Ammon's horn (tissue), 1 donor: ENCODE measurements at places on chromosomes 7 and 10.
A peak's percentile ranks its signal among the peaks of the same experiment; 100 is the strongest.

GRCh38 chr7:1514407-1514806 lies 10.2 kb upstream of the INTS1 start:
- no peak for DNase-seq

- peak; percentile 81 for DNase-seq
Measured at GRCh38 chr10:103759100-103759781, 96.1 kb downstream of the SH3PXD2A start.

DNA sequence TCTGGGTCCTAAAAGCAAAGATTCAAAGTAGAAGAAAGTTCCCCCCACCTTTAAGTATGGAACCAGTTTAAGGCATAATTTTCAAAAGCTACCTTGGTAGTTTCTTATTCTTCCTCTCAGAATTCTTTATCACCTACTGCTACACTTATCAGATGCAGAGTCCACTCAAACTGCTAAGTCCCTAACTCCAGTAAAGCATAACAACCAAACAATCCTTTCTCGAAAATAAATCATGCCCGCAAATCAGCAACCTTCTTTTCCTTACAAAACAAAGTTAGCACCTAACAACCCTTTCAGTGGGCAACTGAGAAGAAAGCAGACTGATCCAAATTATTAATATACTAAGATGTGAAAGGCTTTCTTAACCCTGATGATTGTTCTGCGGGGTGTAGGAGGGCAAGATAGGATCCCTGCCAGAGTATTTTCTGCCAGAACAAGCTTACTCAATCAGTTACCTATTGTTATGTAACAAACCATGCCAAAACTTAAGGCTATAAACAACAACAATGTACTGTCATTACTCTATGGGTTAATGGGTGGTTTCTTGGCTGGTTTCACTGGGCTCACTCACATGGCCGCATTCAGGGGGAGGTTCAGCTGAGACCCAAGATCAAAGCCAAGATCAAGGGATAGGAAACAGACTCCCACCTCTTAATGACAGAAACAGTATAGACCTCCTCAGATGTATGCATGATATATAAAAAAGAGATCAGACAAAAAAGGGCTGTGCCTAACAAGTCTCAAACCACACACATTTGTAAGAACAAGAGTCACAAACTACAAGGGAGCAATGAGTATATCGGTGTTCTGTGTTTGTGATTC lies 42.0 kb downstream of the CCDC6 start:
- no peak for DNase-seq

DNA sequence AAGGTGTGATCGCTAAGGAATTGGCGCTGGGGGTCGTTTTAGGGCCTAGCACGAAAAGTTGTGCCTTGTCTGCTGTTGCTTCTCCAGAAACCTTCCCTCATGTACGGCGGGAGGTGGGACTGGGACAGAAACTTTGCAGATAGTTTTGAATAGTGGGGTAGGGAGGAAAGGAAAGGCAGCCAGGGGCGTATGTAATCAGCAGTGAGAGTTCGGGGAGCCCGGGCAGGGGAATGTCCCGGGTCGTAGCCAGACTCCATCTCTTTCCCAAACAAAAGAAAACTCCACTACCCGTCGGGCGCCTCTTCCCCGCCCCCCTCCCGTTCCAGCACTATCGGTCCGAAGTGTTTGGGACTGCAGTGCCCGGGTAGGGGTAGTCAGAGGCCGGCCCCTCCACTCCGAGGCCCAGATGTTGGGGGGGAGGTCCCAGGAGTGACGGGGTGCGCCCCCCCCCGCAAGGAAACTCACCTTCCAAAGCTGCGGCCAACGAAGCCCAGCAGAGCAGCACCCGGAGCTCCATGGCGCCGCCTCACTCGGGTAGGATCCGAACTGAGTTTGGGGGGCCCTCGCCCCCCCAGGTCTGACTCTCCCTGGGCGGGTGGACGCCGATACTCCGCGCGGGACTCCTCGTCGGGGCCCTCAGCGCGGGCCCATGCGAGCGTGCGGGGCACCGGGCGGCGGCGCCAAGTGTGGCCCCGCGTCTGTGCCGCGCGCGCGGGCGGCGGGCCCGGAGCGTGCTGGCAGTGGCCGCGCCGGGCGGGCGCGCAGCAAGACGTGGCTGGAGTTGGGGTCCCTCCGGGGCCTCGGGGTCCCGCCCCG lies 601 bp downstream of the EPHB4 start:
- DNase-seq = no peak

- no peak for DNase-seq
Measured at GRCh38 chr10:21020545-21020944, 123.4 kb upstream of the NEBL start.

DNA sequence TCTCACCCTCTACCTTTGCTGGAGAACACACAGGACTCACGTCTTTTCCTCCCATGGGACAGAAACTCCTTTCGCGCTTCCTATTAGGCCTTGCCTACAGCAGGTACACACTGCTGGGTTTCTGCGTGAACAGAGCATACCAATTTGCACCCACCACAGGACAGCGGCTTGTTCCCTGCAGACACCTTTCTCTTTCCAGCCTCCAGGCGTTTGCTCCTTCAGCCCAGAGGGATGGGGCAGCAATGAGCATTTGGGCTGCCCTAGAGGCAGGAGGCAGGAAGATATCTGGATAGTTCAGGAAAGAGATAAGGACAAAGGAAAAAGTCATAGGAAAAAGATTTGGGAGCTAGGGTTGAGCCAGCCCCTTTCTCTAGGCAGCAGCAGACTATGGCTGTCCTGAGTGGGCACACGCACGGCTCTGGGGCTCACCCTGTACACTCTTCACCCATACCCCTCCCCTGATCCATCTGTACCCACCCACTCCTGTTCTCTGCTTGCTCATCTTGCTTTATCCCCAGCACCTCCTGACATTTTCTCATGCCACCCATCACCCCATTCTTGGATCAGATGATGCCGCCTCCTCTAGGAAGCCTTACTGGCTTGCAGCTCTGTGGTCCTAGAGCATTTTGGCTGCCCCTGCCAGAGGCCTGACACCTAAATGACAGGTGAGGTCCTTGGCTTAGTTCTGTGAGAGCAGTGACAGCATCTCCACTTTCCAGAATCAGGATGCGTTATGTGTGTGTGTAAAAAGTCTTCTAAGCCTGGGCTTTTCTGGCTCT lies 40.7 kb upstream of the SPDYE3 start:
- no peak for DNase-seq

GRCh38 chr7:129804890-129805719 lies 147.7 kb downstream of the UBE2H start:
- no peak for DNase-seq

DNA sequence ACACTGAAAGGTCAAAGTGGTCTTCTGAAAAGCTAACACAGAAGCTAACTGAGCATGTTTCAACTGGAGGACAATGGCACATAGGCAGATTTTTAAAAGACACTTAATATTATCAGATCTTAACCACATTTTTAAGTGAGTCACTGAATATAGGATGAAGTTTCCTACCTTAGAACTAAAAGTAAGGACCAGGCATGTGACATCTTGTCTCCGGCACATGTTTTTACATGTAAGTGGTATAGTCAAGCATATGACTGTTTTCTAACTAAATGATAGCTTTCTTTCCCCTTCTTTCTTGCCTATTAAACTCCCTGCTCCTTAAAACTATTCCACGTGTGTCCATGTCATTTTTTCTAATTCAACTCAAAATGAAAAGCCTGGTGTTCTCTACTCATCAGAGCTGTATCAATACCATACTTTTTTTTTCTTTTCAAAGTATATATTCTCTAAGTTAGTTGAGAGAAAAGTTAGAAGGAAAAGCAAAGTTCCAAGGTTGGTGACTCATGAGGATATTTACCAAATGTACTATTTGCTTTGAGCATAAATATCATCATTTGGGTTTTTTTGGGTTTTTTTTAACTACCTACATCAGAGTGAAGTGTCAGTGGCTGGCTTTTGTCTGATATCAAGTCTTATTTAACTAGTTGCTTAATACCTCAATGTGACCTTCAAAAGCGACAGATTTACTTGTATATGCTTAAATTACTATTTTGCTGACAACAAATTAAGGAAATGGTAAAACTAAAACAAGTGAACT lies 127.5 kb downstream of the CRPPA start:
- DNase-seq = no peak

GRCh38 chr10:50332108-50332842 lies 81.0 kb upstream of the ASAH2 start:
- DNase-seq = no peak

DNA sequence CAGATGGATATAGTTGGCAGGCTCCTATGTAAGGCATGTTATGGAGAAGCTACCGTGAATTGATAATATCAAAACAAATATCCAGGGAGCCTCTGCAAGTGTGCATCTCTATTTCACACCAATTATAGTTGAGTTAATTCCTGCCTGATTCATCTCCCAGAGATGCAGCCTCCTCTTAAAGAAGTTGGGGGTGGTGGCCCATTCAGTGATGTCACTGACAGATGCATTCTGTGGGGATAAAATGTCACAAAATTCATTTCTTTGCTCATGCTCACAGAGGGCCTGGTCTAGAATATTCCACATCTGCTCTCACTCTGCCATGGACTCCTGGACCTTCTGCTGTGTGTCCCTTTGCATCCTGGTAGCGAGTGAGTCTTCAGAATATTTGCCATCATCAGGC lies 189.1 kb upstream of the PRSS1 start:
- DNase-seq = no peak

GRCh38 chr10:120422457-120422856 lies 34.6 kb upstream of the PLPP4 start:
- no peak for DNase-seq

DNA sequence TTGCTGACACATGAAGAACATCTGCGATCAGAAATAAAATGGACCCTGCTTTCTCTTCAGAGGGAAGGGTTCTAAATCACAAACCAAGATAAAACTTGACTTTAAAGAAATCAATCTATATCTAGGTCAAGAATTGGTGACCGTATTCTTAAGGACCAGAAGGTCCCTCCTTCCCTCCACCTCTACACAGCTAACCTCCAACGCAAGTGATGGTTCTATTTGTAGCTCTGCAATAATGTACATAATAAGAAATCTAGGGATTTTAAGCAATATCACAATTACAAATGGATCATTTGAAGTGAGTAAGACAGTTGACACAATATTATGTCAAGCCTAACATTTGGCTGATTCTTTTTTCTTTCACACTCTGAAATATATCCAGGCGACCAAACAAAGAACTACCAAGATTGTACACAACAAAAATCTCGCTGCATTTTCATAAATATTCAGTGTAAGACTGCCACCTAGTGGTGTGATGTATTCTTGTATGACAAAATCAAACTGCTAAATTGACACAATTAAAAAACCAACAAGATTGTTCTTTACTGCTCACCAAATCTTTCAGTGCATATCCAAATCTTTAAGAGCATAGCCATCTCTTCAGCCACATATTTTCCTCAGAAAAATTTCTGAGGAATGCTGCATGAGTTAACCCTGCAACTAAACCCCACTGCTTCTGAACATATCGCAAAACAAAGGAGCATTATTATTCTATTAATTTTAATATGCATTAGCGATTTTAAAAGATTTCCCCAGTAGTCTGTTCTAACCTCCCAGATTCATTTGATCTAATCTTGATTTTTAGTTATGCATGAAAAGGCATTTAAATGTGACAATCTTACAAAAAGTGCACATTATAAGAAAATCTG lies 44.5 kb downstream of the ICA1 start:
- DNase-seq = peak; percentile 80

DNA sequence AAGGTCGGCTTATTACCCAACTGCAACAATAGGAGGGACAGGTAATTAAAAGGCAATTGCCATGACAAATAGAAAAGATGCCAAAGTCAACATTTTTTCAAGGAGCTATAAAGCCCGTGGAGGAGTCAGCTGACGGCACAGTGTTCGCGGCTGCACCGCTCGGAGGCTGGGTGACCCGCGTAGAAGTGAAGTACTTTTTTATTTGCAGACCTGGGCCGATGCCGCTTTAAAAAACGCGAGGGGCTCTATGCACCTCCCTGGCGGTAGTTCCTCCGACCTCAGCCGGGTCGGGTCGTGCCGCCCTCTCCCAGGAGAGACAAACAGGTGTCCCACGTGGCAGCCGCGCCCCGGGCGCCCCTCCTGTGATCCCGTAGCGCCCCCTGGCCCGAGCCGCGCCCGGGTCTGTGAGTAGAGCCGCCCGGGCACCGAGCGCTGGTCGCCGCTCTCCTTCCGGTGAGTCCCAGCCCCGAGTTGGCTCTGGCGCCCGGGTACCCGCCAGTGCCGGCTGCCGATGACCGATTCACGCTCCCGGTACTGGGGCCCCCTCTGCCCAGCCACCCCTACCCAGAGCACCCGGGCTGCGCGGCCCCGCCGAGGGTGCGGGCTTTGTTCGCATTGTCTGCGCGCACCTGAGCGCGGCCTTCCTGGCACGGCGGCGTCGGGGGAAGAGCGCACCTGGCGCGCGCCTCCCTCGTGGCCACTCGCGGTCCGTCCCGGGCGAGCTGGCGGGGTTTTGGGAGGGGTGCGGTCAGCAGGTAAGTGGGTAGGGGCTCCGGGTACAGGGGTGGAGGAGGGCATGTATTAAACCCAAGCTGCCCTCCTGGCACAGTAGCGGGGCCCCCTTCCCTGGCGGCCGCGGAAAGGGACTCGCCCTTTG lies at the start of gene VWA2:
TSS of gene VWA2 (plus strand) at position 138 of the 877 bp plus-strand sequence. CDS start 9,460 bp downstream, outside the sequence.
- DNase-seq = no peak

DNA sequence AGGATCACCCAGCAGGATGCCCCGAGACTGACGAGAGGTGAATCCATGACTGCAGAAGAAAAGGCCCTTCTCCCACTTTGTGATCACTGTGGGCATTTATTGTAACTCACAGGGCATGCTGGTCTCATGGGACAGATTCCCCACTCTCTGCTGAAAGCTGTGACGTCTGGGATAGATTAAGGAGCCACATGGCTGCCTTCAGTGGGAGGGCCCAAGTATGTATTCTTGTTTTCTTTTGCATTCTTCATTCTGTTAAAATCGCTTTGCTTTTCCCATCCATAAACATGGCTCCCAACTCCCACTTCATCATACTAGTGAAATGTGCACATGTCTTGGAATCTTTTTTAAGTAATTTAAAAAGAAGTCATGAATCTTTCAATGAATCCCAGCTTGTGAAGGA lies 67.2 kb downstream of the FAM107B start:
- DNase-seq = no peak

GRCh38 chr7:1114505-1114904 lies 26.6 kb downstream of the GPER1 start:
- no peak for DNase-seq

- DNase-seq = no peak
Measured at GRCh38 chr10:26455567-26456315, 17.6 kb downstream of the APBB1IP start.

DNA sequence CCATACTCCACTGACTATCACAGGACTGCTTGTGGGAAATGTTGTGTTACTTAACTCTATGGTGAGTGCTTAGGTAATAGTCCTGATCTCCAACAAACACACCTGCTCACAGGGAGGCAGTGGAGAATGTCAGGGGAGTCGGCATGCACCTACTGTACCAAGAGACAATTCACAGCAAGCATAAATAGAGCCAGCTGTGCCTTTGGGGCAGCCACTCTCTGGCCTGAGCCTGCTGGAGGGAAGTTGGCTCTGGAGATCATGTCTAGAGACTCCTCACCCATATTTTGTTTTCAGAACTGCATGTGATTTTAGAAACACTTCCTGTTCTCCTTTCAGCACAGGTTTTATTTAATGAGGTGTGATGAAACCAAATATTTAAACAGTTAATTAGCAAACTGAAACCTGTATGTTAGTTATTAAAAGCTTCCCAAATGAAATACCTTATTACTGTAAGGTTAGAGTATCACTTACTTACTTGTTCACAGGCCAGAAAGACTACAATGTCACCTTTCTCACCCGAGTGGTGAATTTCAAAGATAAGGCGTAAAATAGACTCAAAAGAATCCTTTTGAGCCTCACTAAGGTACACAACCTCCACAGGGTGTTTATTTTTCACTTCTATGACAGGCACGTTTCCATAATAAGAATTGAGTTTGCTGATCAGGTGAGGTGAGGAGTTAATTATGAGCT lies 21.8 kb downstream of the DHX32 start:
- no peak for DNase-seq

GRCh38 chr7:121116396-121116795 lies 127.9 kb downstream of the CPED1 start:
- no peak for DNase-seq

GRCh38 chr10:93766918-93767317 lies 9.2 kb downstream of the LGI1 start:
- DNase-seq = peak; percentile 60
